ENCODE measurements at places on chromosomes 7 and 10.

DNA sequence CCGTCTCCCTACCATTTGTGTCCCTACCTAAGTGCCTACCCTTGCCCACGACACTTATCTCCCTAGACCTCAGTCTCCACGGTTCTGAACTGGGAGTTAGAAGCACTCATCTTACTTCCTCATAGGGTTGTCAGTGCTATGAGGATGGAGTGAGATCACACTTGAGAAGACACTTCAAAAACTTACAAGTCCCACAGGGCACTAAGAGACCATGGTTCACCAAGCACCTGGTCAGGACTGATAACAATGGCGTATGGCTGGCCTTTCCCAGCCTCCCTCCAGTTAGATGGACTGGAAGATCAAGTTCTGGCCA is 43.2 kb downstream of the KCNMA1 start:
- DNase-seq = no peak

DNA sequence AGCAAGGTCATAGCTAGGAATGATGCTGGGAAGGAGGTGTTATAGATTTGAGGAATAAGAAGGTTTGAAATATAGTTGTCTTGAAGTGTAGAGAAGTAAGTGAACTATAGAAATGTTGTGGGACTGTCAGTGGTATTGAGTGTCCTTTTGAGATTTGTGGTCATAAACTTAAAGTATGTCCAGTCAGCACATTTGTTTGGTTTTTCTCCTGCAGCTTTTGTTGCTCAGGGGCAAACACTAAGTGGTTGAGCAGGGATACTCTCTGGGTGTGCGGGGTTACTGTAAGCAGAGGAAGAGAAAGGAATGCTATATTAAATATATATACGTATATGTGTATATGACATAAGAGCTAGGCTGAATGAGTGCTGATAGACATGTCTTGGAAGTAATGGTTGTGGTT is 67.1 kb downstream of the HECTD2 start:
- no peak for DNase-seq

- DNase-seq = no peak
Observed at GRCh38 chr7:96337519-96337918, 15.6 kb upstream of the SLC25A13 start.

GRCh38 chr7:106062521-106062931 is 49.6 kb downstream of the SYPL1 start:
- DNase-seq = no peak

GRCh38 chr7:110591341-110591740 is 499.6 kb upstream of the LRRN3 start:
- DNase-seq = no peak

DNA sequence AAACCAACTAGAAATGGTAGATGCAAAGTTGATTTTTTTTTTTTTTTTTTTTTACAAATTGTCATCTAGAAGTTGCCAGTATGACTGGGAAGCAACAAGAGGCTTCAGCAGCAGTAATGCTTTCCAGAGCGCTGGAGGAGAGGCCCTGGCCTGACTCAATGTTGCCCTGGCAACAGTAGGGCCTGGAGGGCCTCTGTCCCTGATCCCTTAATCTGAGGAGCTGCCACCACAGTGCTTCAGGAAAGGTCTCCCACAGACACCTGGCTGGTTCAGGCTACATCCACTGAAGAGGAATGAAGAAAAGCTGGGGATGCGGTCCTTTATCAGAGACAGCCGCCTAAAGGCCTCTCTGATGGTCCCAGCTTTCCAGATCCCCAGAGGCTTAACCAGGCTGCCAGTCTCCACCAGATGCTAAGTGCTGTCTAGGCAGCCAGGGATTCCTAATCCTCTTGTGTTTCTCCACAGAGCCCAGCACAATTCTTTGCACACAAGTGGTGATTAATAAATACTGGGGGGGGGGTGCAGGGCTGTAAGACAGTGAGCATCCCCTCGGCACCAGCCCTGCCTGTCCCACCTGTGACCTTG is 33.7 kb downstream of the ZNF777 start:
- DNase-seq = no peak

GRCh38 chr10:26779176-26779860 is 81.4 kb downstream of the ABI1 start:
- DNase-seq = peak; percentile 38

DNA sequence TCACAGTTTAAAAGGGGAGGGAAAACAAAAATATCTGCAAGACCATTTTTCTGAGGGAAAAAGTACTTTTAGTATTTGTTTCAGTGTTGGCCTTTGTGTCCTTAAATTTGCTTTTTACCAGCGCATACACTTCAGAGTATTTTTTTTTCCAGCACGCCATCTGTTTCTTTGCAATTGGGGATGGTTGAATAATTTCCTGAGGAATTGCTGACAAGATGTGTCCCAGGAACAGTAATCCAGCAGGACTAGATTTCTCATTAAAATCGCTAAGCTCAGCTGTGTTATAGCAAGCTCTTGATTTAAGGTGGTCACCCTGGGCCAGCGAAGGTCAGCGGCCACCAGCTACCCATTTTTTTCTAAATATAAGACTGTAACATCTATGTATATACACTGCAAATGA is 156.9 kb upstream of the RHOBTB1 start:
- DNase-seq = no peak

- DNase-seq = no peak
Observed at GRCh38 chr7:40530292-40530691, 395.5 kb downstream of the SUGCT start.

All from OCI-M1 (cell line).